ENCODE measurements at places on chromosomes 13 and 19.
A peak's percentile ranks its signal among the peaks of the same experiment; 100 is the strongest.

DNA sequence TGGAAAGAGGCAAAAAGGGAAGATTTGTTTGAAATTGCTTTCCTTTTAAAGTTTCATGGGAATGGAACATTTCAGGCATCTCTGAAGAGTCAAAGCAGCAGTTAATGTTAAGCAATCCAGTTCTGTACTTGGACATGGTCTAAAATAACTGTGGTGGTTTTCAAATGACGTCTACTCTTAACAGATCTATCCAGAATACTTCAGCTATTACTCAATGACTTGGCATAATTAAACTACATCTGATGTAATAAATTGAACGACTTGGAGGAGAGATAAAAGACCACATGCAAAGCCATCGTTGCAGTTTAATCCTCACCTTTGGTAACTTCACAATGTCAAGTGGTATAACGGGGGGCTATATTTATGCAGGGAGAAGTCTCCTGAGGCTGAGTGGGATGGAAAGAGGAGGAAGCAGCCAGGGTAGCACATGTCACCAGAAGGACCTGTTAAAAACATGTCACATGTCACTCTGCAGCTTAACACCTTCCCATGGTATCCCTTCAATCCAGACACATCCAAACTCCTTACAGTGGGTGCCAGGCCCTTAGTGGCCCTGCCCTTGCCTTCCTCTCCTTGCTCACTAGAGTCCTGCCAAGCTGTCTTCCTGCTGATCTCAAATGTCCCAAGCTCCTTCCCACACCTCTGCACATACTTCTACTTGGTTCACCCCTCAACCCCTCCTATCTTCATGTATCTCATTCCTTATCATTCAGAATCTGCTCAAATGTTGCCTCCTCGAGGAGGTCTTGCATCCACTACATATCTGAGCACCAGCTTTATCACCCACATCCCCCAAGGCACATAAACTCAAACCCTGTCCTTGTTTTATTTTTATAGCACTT is 327.8 kb downstream of the SUCLA2 start:
- peak; percentile 90 for DNase-seq

DNA sequence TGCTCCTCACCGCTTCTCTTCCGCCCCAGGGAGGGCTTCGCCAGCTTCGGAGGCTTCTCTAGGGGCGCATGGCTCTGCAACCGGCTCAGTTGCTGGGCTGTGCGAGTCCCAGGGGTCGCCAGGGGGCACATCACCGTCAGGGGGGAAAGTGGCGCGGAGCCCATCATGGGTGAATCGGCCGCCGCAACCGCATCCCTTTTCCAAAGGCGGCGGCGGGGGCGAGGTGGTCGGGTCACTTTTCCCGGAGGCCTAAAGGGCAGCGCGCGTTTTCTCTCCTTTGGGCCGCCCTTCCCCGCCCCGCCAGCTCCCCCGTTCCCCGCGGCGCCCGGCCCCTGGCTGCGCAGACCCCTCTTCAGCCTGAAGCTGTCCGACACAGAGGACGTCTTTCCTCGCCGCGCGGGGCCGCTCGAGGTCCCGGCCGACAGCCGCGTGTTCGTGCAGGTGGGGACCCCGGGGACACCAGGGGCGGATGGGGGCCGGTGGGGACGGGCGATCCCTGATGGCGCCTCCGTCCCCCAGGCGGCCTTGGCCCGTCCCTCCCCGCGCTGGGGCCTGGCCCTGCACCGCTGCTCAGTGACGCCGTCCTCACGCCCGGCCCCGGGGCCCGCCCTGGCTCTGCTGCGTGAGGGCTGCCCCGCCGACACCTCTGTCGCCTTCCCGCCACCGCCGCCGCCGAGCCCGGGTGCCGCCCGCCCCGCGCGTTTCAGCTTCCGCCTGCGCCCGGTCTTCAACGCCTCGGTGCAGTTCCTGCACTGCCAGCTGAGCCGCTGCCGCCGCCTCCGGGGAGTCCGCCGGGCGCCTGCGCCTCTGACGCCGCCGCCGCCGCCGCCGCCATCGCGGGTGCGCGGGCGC is 1.7 kb downstream of the TGFBR3L start:
- DNase-seq: peak; percentile 47

GRCh38 chr13:57264965-57265364 is 98.0 kb downstream of the PRR20E start:
- DNase-seq: no peak

DNA sequence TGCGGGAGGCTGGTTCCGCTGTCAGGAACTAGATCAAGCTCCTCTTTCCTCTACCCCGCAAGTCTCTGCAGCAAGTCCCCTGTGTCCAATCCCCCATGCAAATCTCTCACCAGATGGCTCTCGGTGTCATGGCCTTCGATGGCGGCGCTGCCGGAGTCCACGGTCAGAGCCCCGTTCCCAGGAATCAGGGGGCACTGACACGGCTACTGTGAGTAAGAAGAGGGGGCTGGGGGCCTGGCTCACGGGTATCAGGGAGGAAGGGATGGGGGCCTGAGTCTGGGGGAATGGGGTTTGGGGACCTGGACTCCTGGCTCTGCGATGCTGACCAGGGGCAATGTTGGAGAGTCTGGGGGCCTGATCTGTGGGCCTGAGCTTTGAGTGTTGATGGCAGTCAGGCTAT is 4.0 kb downstream of the SCAF1 start:
- no peak for DNase-seq

DNA sequence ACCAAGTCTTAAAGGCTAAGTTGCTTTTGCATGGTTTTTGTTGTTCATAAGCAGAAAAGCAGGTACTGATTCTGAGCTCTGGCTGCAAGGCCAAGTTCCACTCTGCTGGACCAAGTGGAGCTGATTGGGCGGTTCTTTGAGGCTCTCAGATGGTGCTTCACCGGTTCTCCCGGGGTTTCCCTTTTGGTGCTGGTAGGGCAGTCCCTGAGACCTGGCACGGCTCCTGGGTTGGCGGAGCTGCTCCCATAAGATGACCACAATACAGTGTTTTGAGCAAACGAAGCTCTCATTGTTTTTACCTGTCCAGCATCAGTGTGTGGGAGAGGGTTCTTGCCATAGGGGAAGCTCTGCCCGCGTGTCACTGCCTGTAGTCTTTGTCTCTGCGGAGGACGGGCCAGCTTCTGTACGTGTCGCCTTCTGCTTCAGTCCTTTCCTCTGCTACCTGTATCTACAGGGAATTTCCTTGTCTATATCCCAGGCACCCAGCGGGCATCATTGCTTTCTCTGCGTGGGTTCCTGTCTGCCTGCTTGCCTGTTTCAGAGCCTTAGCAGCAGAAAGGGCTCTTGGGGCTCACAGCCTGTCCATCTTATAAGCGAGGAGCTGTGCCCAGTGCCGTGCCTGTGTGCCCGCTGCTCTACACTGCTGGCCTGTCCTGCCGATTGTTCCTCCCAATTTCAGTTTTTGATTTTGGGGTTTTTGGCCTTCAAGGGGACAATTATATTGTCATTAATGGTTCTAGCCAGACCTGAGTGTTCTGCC is 2.3 kb downstream of the U2AF2 start:
- DNase-seq: no peak

DNA sequence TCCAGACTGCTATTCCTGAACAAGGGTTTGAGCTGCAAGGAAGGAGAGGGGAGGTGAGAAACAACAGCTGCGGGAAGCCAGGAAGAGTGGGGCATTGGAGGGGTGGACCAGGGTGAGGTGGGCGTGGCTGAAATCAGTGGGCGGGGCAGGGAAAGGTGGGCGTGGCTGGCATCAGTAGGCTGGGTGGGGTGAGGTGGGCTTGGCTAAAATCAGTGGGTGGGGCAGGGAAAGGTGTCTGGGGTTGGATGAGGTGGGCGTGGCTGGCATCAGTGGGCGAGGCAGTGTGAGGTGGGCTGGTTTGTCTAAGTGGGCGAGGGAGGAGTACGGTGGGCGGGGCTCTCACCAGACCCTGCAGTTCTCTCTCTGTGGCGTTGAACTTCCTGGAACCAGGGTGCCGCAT is 87.6 kb downstream of the MUC16 start:
- no peak for DNase-seq

DNA sequence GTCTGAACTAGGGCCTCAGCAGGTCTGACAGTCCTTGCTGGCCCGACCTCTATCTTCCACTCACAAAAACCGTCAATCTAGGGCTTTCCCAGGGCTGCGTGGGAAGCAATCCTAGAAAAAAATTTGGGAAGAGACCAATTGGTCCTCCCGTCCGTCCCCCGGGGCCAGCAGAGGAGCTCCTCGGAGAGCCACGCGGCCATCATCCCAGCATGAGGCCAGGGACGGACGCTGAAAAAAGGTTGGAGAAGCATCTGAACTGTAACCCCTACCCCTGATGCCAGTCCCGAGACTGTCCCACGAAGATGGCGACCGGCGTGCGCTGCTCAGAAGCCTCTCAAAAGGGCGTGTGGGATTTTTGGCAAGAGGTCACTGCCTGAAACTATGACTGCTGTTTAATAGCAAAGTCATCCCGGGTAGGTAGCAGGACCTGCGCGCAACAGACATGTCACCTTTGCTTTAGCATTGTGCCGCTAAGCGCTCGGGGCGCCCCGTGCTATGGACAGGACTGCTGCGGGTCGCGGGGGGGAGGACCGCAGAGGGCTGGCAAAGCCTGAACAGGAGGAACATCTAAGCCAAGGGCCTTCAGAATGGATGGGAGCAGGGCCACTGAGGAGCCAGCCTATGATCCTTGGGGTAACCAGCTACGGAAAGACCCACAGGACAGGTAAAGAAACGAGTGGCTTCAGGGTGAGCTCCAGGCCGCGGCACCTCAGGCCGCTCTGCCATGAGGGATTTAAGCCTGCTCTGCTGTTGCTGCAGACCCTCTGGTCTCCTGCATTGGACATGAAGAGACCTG is 10.6 kb downstream of the AKAP8 start:
- DNase-seq: no peak

GRCh38 chr13:23129331-23129730 is 51.4 kb upstream of the SGCG start:
- peak; percentile 18 for DNase-seq

- DNase-seq: no peak
Measured at GRCh38 chr13:43755844-43756243, 30.9 kb downstream of the ENOX1 start.

DNA sequence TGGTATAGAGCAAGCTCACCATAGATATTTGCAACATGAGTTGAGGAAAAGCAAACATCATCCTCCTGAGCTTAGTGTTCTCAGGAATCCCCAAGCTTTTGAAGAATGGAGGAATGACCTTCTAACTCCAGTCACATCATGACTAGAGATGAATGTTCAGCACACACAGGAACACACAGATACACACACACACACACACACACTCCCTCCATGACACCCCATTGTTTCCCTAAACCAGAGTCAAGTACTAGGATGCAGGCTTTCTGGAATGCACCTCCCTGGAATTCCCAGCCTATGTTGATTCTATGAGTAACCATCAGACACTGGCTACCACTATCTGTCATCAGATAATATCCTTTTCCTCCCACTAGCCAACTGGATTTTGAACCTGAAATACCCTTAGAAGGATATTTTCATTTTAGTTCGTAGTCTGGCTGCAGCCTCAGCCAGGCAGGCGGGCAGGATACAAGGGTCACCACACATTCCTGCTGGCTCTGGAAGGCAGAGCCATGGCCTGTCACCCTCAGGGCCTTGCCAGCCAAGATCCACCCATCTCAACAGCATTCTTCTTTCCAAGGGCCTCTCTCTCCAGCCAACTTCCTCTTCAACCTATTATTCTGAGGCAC is 162.4 kb downstream of the FOXO1 start:
- DNase-seq: no peak

DNA sequence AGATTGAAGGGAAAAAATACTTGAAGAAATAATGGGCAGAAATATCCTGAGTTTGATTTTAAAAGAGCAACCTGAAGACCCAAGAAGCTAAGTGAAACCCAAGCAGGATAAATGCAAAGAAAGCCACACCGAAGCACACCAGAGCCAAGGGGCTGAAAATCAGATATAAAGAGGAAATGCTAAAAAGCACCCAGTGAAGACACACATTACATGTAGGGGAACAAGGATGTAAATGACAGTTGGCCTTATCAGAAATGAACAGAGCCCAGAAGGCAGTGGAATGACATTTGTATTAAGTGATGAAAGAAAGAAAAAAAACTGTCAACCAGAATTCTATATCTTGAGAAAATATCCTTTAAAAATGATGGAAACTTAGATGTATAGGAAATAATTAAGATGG is 139.1 kb downstream of the SLC7A1 start:
- DNase-seq: no peak

GRCh38 chr19:43704002-43704705 is 11.7 kb upstream of the IRGC start:
- DNase-seq: no peak

- DNase-seq: no peak
Measured at GRCh38 chr13:74090397-74090796, 43.8 kb downstream of the KLF12 start.

GRCh38 chr19:11169896-11170678 is 14.5 kb upstream of the SPC24 start:
- DNase-seq: no peak

DNA sequence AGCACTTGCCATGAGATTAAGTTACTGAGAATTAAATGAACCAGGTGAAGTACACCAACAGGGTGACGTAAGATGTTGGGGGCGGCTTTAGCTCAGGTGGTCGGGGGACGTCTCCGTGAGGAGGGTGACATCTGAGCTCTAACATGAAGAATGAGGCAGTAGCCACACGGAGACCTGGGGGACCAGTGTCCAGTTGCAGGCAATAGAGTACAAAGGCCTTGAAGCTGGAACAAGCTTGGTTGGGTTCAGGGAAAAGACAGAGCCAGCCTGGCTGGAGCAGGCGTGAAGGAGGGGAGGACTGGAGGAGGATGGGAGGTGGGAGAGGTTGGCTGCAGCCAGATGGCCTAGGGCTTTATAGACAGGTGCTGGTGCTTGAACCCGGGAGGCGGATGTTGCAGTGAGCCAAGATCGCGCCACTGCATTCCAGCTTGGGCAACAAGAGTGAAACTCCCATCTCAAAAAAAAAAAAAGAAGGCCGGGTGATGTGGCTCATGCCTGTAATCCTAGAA is 1.6 kb downstream of the SPINT2 start:
- DNase-seq: no peak

- no peak for DNase-seq
Measured at GRCh38 chr13:35953537-35954206, 177.5 kb downstream of the DCLK1 start.

- no peak for DNase-seq
Measured at GRCh38 chr19:781800-782184, 15.5 kb upstream of the PTBP1 start.

- DNase-seq: no peak
Measured at GRCh38 chr19:51971624-51972023, 15.0 kb downstream of the ZNF350 start.

GRCh38 chr13:110278859-110279258 is 28.1 kb downstream of the COL4A1 start:
- no peak for DNase-seq

All from MV-4-11 (cell line).